ENCODE measurements at places on chromosomes 7 and 10. TPM values are rescaled to one million over a fixed set of nuclear protein-coding genes. Genes with fewer than 3 reads are reported as not detected.

DNA sequence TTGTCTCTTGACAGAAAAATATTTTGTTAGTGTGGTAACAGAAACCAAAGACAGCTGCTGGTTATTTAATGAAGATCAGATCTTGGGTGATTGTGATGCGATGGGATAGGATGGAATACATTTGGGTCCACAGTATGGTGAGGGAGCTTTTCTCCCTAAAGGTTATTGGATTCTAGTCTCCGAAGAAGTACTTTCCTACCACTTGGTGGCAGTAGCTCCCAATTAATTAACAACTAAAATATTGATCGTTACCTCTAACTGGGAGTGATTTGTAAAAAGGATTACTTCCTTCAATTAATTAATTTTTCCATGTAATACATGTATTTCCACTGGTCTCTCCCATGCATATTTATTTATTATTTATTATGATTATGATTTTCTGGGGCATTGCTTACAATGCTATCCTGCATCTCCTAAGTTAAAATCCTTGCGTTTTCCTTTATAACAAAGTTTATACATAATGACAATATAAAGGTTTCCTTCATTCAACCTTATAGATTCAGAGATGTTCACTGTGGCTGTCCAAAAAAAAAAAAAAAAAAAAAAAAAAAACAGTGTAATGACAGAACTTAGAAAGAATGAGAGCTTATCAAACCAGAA lies 25.6 kb downstream of the TMEM196 start:
- H3K4me1 ChIP-seq = no peaks in the 10 kb centered on the region

The SAMD9L gene
- 13.1 TPM for total RNA-seq

GRCh38 chr10:77865580-77866324 lies 60.8 kb downstream of the DLG5 start:
- no peaks in the 10 kb centered on the region for H3K4me1 ChIP-seq
- no peak for DNase-seq
- no peak overlapping the region for H3K4me3 ChIP-seq
- no peaks in the 10 kb centered on the region for H3K27me3 ChIP-seq
- no peak overlapping the region for H3K27ac ChIP-seq

GRCh38 chr10:80685355-80685754 lies 147.7 kb downstream of the SH2D4B start:
- H3K4me1 ChIP-seq = no peaks in the 10 kb centered on the region
- no peaks in the 10 kb centered on the region for H3K36me3 ChIP-seq
- H3K27ac ChIP-seq = no peak overlapping the region
- no peak for DNase-seq

GRCh38 chr7:92798517-92799249 lies 37.7 kb downstream of the CDK6 start:
- peaks cover 29% of the 10 kb centered on the region for H3K4me1 ChIP-seq
- no peaks in the 10 kb centered on the region for H3K27me3 ChIP-seq
- H3K4me3 ChIP-seq = no peak overlapping the region
- no peak overlapping the region for H3K27ac ChIP-seq

Data from activated CD8-positive, alpha-beta T cell treated with anti-CD3 and anti-CD28 coated beads for 36 hours (primary cell).